ENCODE measurements at places on chromosomes 5 and 9. TPM values are rescaled to one million over a fixed set of nuclear protein-coding genes. Genes with fewer than 3 reads are reported as not detected.

GRCh38 chr5:133881576-133882388, 86.6 kb downstream of the C5orf15 start:
- no peak for DNase-seq

- DNase-seq, result no peak
Measured at GRCh38 chr9:69472101-69472620, 147.1 kb downstream of the ENTREP1 start.

- no peak for DNase-seq
Measured at GRCh38 chr5:173816728-173817127, 71.4 kb upstream of the CPEB4 start.

Gene DAB2
- 148 TPM for polyA plus RNA-seq

Gene MUSK
- not detected for polyA plus RNA-seq

Measured in left renal cortex interstitium (tissue), 4 donors.